ENCODE measurements at places on chromosomes 5 and 9. TPM values are rescaled to one million over a fixed set of nuclear protein-coding genes. Genes with fewer than 3 reads are reported as not detected.

GFRA3 gene
- 0.82 TPM for total RNA-seq

CBY3 gene
- total RNA-seq: not detected

FBP1 gene
- 0.74 TPM for total RNA-seq

OR2S2 gene
- total RNA-seq: not detected

ABO gene
- total RNA-seq: 2.3 TPM

DND1 gene
- total RNA-seq: 0.47 TPM

- H3K27me3 ChIP-seq: no peaks in the 10 kb centered on the region
- H3K4me1 ChIP-seq: peaks cover 25% of the 10 kb centered on the region
- H3K4me3 ChIP-seq: no peak overlapping the region
Measured at GRCh38 chr5:108762660-108763059, 15.0 kb downstream of the FER start.

DNA sequence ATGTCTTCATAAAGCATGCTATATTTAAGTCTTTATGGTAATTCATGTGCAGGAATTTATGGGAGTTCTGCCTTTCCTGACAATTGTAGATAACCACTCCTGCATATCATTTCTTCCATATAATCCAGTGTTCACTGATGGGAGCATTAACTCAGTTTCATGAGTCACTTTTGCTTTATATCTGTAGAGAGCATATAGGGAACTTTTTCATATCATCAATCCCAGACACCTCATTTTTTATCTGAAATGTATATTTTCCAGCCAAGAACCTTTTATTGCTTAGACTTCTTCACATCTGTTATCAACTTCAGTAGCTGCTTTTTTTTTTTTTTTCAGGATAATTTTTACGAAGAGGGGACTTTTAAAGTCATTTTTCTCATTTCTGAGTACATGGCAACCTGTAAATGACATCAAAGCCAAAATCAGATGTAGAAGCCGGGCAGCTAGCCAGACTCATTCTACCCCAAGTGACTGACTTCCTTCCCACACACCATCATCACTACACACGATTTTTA, 41.1 kb downstream of the NFX1 start:
- H3K36me3 ChIP-seq: peaks cover 90% of the 10 kb centered on the region
- H3K27me3 ChIP-seq: no peaks in the 10 kb centered on the region
- H3K4me3 ChIP-seq: no peak overlapping the region
- no peak overlapping the region for H3K27ac ChIP-seq

DNA sequence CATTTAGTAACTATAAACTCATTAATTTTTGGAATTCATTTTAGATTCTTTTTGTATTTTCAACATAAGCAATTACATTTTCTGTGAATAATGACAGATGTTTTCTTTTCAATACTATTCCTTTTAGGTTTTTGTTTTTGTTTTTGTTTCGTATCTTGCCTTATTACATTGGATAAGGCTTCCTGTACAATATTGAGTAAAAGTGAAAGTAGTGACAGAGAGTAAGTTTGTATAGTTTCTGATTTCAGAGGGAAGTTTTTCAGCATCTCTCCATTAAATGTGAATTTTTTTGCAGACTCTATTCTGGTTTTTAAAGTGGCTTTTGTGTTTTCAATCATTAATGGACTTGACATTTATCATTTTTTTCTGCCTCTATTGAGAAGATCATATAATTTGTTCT, 12.8 kb upstream of the CAMK4 start:
- no peak for DNase-seq
- H3K27ac ChIP-seq: no peak overlapping the region
- no peaks in the 10 kb centered on the region for H3K4me1 ChIP-seq
- H3K4me3 ChIP-seq: no peak overlapping the region

- H3K4me3 ChIP-seq: no peak overlapping the region
- H3K27me3 ChIP-seq: peaks cover 40% of the 10 kb centered on the region
- H3K4me1 ChIP-seq: peaks cover 8% of the 10 kb centered on the region
- H3K27ac ChIP-seq: no peak overlapping the region
Measured at GRCh38 chr9:138042640-138043039, 165.1 kb downstream of the CACNA1B start.

- DNase-seq: no peak
- H3K27ac ChIP-seq: no peak overlapping the region
- no peak overlapping the region for H3K4me3 ChIP-seq
- H3K4me1 ChIP-seq: peaks cover 7% of the 10 kb centered on the region
Measured at GRCh38 chr5:117201001-117201400, 626.4 kb upstream of the SEMA6A start.

- no peak overlapping the region for H3K4me3 ChIP-seq
- no peak overlapping the region for H3K27ac ChIP-seq
- no peak for DNase-seq
Measured at GRCh38 chr5:39919876-39920275, 495.1 kb upstream of the DAB2 start.

- DNase-seq: no peak
- no peak overlapping the region for H3K4me3 ChIP-seq
- no peaks in the 10 kb centered on the region for H3K27me3 ChIP-seq
- H3K4me1 ChIP-seq: no peaks in the 10 kb centered on the region
- no peaks in the 10 kb centered on the region for H3K36me3 ChIP-seq
Measured at GRCh38 chr5:67725604-67726003, 490.0 kb upstream of the PIK3R1 start.

DNA sequence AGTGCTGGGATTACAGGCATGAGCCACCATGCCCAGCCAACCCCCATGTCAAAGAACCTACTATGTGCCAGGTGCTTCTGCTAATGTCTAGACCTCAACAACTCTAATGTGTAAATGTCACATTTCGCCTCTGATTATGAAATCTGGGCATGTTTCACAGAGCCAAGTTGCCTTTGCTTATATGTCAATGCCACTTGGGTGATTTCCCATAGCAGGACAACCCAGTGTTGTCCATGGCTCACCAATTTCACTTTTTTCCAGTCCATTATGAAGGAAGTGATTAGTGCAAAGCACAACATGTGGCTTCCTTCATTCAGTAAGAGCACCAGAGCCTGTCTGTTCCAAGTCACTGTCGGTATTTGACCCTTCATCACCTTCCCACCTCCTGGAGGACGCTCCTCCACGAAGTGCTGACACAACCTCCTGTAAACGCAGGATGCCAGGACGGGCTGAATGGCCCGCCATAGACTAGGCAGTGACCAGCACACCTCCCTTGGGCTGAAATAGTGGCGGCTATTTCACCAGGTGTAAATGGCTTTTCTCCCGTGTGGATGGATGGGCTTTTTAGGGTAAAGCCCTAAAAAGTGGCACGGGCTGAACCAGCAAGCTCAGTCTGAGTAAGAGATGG, 962 bp upstream of the PKN3 start:
- H3K27me3 ChIP-seq: no peaks in the 10 kb centered on the region
- peak; percentile 11 for DNase-seq
- peak overlapping the region; percentile 96 for H3K27ac ChIP-seq
- H3K4me1 ChIP-seq: peaks cover 33% of the 10 kb centered on the region

GRCh38 chr5:124810396-124811006, 64.1 kb upstream of the ZNF608 start:
- H3K27me3 ChIP-seq: no peaks in the 10 kb centered on the region
- H3K27ac ChIP-seq: no peak overlapping the region
- peaks cover 18% of the 10 kb centered on the region for H3K4me1 ChIP-seq
- no peaks in the 10 kb centered on the region for H3K36me3 ChIP-seq

DNA sequence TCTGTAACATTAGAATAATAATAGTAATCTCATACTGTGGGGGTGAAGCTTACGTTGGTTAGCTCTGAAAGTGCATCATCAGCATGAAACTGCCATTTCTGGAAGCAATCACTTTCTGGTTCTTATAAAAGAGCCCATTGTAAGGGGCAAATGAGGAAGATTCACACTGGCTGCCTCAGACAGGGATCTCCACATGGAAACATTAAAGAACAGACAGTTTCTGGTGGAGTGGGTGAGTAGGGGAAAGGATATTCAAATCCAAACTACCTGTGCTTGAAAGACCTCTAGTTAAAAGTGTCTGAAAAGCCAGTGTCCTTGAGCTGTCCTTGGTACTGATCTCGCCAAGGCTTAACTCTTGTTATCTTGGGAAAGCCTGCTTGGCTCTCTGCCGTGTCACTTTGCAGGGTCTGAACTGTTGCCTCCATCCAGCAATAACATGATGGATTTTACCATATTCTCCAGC, 19.1 kb upstream of the SLC31A2 start:
- peaks cover 5% of the 10 kb centered on the region for H3K4me1 ChIP-seq
- DNase-seq: no peak
- no peak overlapping the region for H3K4me3 ChIP-seq
- no peaks in the 10 kb centered on the region for H3K36me3 ChIP-seq
- H3K27me3 ChIP-seq: peaks cover 42% of the 10 kb centered on the region

GRCh38 chr9:3099646-3100045, 255.8 kb upstream of the PUM3 start:
- no peaks in the 10 kb centered on the region for H3K4me1 ChIP-seq
- H3K4me3 ChIP-seq: no peak overlapping the region
- H3K36me3 ChIP-seq: no peaks in the 10 kb centered on the region
- H3K27ac ChIP-seq: no peak overlapping the region
- no peak for DNase-seq
- no peaks in the 10 kb centered on the region for H3K27me3 ChIP-seq

- H3K27ac ChIP-seq: no peak overlapping the region
- DNase-seq: no peak
- H3K36me3 ChIP-seq: no peaks in the 10 kb centered on the region
- H3K4me3 ChIP-seq: no peak overlapping the region
- no peaks in the 10 kb centered on the region for H3K27me3 ChIP-seq
- peaks cover 56% of the 10 kb centered on the region for H3K4me1 ChIP-seq
Measured at GRCh38 chr5:66987126-66987525, 209.5 kb downstream of the CD180 start.

DNA sequence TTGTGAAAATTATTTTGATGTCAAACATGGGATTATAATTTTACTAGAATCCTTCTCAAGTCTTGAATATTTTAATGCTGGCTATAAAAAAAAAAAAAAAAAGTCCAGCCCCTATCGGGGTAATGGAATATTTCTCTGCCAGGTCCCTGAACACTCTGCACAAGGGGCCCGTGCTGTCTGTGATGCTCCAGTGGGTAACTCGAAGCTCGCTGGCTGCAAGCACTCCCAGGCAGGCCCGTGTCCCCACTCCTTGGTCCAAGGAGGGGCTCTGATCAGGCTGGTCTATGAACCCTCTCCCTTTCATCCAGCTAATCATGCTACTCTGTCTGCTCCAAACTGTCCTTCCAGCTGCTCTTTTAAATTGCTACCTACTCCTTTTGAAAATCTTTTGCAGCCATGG, 180.8 kb downstream of the GAPVD1 start:
- DNase-seq: no peak
- H3K36me3 ChIP-seq: peaks cover 44% of the 10 kb centered on the region
- H3K4me1 ChIP-seq: peaks cover 8% of the 10 kb centered on the region
- H3K27me3 ChIP-seq: no peaks in the 10 kb centered on the region
- H3K27ac ChIP-seq: no peak overlapping the region

- H3K27me3 ChIP-seq: no peaks in the 10 kb centered on the region
- no peak overlapping the region for H3K4me3 ChIP-seq
- no peaks in the 10 kb centered on the region for H3K36me3 ChIP-seq
- DNase-seq: no peak
- H3K4me1 ChIP-seq: peaks cover 35% of the 10 kb centered on the region
- H3K27ac ChIP-seq: no peak overlapping the region
Measured at GRCh38 chr5:6483880-6484382, 35.3 kb downstream of the UBE2QL1 start.

DNA sequence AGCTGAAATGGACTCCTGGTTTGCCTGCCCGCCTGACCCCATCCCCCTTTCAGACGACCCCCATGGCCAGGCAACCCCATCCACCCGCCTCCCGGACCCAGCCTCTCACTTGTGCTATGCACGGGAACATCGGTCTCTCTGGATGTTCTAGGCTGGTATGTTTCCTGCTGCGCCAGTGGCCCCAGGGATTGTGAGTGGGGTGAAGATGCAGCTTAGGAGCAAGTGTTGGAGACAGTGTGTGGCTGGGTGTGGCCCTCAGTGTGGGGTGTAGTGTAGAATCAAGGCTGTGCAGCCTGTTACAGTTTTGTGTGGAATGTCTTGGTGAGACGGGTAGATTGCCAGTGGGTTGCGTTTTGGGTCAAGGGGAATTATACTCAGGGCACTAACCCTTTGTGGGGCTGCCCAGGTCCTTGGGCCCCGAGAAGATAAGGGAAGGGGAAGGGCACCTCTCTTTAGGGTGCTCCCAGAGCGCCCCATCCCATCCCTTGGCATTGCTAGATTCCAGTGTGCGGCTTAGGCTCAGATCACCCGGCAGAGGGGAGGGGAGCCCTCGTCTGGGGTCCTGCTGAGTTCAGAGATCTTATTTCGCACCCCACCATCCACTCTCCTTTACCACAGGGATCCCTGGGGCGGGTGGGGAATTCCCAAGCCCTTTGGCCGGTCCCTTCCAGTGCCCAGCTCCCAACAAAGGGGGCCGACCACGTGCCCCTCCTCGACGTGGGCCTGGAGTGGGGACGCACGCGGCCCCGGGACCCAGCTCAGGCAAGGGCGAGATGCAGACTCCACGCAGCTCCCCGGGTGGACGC, 4.6 kb downstream of the IER5L start:
- H3K4me3 ChIP-seq: peak overlapping the region; percentile 92
- H3K36me3 ChIP-seq: no peaks in the 10 kb centered on the region
- peaks cover 50% of the 10 kb centered on the region for H3K4me1 ChIP-seq
- H3K27ac ChIP-seq: peak overlapping the region; percentile 99
- no peaks in the 10 kb centered on the region for H3K27me3 ChIP-seq

DNA sequence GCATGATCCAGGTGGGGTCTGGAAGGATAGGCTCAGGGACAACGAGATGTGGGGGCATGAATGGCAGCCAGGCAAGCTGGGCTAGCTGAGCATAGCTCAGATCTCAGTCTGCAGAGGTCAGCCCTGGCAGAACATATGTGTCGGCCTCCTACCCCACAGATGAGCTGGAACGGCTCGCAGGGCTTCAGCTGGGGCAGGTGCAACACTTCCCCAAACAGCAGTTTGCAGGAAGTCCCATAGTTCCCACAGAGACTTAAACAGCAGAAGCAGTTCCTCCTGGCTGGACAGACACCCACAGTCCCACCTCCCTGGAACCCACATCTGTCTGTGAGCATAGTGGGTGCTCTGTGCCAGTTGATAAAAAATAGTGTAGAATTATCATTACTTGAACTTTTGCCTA, 404.6 kb downstream of the GADD45G start:
- DNase-seq: peak; percentile 36
- no peak overlapping the region for H3K4me3 ChIP-seq
- peaks cover 7% of the 10 kb centered on the region for H3K27me3 ChIP-seq
- no peaks in the 10 kb centered on the region for H3K4me1 ChIP-seq

GRCh38 chr9:92954886-92955285, 7.6 kb downstream of the FGD3 start:
- H3K4me3 ChIP-seq: no peak overlapping the region
- H3K36me3 ChIP-seq: no peaks in the 10 kb centered on the region
- H3K4me1 ChIP-seq: peaks cover 18% of the 10 kb centered on the region
- no peak for DNase-seq

GRCh38 chr5:72228960-72229359, 91.1 kb downstream of the MRPS27 start:
- peaks cover 55% of the 10 kb centered on the region for H3K4me1 ChIP-seq
- H3K36me3 ChIP-seq: peaks cover 41% of the 10 kb centered on the region
- peak; percentile 41 for DNase-seq
- H3K27ac ChIP-seq: peak overlapping the region; percentile 68

Measured in left ventricle myocardium inferior (tissue), 1 donor.